HAP-1 (cell line): ENCODE measurements at places on chromosomes 6 and 20.

- DNase-seq, result no peak
Observed at GRCh38 chr6:92263864-92264263, 1155.5 kb downstream of the EPHA7 start.

GRCh38 chr6:149454346-149454848 lies 30.4 kb downstream of the ZC3H12D start:
- DNase-seq, result no peak

DNA sequence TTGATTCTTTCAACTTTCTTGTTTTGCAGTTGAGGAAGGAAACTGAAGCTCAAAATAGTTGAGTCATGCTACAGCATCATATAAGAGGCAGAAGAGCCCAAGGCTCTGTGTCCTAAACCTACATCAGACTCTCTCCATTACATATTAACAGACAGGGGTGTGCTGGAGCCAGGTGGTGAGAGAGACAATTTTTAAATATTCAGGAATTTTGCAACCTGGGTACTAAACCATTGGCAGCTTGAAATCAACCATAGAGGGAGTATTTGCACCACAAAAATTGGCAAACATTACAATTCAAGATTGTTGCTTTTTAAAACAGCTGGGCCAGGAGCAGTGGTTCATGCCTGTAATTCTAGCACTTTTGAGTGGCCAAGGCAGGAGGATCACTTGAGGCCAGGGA lies 65.8 kb upstream of the SOX4 start:
- DNase-seq, result no peak

DNA sequence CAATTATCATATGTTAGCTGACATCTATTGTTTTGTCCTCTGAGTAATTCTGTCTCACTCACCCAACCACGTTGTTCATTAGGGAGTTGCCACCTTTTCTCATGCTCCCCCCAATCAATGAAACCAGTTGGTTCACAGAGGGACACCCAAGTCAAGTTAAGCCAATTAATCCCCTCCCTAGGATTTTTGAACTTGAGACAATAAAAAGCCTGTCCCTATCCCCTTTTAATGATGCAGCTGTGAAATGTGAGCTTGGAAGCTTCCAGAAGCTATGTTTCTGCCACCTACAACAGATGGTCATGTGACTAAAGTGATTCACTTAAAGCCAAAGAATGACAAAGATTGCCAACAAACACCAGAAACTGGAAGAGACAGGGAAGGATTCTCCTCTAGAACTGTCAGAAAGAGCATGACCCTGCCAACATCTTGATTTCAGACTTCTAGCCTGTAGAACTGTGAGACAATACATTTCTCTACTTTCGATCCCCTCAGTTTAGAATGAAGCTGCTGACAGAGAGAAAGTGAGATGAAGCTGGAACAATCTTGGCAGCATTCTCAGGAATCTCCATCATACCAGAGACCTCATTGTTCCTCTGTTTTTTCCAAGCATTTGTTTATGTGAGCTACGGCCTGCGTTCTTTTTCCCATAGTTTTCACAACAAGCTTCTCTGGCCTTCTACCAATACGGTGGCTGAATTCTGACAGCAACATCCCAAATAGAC lies 57.8 kb upstream of the TPD52L1 start:
- DNase-seq, result no peak

DNA sequence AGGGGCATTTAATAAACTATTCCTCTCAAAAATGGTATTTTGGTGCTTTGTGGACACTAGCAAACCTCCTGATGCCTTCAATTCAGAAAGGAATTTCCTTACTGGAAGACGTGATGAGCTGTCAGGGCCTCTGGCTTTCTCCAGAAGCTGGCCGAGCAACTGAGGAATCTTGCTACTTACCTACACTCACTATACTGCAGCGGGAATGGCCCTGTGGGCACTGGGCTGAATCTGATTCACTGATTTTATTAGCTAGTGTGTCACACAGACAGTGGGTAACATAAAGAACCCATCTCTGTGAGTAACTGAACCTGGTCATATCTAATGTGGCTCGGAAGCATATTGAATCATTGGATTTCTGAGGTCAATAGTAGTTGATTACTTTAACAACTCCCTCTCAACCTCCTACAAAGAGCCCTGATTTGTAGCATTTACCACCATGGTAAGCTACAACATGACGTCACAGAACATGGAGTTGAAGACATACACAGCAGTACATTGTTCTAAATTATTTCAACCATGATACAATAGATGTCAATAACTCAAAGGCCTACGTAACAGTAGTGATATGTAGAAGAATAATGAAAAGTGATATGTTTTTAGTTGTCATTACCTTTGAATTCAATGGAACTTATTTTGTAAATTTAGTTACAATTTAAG lies 232.1 kb downstream of the SYNE1 start:
- DNase-seq, result no peak

GRCh38 chr6:105251689-105252088 lies 71.9 kb upstream of the POPDC3 start:
- DNase-seq, result no peak

DNA sequence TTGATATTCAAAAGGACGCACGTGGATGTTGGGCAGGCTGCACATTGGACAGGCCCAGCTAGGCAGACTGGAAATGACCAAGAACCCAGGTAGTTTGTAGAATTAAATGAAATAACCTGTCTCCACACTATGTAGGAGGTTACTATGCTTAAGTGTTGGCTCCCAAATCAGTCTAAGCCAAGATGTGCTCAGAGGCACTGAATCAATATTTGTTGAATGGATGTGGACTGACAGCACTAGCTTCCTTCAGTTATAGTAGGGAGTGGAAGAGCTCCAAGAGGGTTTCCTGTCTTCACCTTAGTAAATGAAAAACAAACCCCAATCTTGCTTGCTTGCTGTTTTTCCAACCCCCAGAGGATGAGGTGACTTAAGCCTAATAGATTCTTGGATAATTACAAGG lies 180.5 kb downstream of the JARID2 start:
- no peak for DNase-seq
